Fibroblast of villous mesenchyme (primary cell): ENCODE measurements at places on chromosomes 4 and X.
A peak's percentile ranks its signal among the peaks of the same experiment; 100 is the strongest.

DNA sequence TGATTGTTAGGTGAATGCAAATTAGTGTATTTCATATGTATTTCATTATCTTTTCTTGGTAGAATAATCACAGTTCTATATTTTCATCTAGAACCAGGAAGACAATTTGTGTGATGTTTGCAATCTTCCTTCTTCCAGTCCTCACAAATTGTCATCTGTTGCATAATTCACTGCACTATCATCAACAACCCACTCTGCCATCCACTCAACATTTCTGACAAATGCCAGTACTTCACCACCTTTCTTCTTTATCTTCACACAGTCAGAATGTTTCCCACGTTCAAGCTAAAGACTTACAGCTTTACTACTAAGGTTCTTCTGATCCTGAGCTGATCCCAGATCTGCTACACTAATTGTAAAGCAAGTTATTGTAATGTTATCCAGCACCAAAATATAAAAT lies 107.8 kb downstream of the IQCM start:
- no peak for DNase-seq

DNA sequence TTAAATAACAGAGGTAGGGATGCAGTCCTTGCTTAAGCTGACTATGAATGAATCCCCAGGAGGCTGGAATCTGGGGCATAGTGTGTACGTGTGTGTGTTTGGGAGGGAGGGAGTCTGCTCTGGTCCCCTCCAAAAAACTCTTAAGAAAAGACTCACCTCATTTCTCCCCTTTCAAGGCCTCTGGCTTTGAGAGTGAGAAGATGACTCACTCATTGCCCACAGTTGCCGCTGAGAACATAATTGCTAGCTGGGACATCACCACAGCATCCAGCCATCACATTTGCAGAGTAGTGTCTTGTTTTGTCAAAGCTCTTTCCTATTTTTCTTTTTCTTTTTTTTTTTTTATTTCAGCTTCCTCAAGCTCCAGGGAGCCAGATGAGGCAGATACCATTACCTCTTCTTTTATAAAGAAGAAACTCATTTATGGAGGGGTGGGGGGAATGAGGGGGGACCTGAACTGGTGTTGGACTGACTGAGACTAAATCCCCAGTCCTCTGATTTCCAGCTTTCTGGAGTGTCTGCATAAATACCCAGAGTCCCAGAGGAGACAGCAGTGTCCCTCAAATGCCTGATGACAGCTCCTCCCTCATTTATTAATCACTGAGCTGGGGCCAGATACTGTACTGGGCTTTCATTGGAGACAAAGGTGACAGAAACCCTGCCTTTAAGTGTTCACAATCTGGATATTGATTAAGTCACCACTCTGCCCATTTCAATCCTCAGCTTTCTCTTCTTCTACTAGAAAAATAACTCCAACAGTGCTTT lies 61.9 kb upstream of the LAS1L start:
- peak; percentile 60 for DNase-seq

- no peak for DNase-seq
Measured at GRCh38 chr4:25608644-25609043, 47.0 kb upstream of the SLC34A2 start.

GRCh38 chr4:125313497-125313896 lies 1.3 kb upstream of the FAT4 start:
- peak; percentile 92 for DNase-seq

DNA sequence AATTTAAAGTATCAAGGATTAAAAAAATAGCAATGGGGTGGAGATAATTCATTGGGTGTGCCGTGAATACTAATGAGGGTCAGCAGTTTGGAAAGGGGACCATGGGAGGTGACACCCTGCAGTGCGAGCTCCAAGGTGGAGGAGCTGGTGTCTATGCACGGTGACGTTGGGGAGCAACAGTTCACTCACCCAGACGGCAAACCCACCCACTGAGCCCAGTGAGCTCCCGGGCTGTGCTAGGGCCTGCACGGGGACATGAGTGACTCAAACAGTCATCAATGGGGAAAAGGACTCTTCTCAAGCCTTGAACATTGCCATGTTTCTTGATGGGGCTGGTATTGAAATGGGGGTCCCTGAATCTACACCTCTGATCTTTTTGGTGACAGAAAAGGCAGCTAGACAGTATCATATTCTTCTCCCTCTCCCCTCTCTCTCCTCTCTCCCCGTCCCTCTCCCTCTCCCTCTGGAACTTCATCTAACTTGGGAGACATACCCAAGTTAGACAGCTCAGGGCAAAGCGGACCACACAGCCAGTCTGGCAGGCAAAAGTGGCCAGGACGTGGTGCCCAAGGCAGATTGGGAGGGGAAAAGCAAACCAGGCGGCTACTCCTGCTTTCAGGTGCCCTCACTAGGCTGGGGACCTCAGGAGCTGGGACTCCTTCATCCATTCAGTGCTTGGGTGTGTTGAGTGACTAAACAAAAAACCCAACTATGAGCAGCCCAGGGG lies 26.3 kb upstream of the PPP2R2C start:
- DNase-seq, result no peak
